WERI-Rb-1 (cell line): ENCODE measurements at places on chromosomes 5 and 9.

GRCh38 chr5:80125962-80126480, 90.9 kb downstream of the THBS4 start:
- no peak for DNase-seq

DNA sequence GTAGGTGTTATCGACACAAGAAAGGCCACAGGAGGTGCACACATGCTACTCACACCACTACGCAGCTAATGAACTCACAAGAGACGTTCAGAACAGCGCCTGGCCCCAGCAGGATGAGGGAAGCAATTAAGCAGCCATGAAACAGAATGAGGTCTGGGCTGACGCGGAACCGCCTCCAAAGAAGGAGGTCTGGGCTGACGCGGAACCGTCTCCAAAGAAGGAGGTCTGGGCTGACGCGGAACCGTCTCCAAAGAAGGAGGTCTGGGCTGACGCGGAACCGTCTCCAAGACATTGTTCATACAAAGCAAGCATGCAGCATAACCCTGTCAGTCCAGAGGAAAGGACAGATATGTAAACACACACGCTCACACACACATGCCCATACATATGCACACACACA, 63.2 kb upstream of the ZNF354A start:
- no peak for DNase-seq

DNA sequence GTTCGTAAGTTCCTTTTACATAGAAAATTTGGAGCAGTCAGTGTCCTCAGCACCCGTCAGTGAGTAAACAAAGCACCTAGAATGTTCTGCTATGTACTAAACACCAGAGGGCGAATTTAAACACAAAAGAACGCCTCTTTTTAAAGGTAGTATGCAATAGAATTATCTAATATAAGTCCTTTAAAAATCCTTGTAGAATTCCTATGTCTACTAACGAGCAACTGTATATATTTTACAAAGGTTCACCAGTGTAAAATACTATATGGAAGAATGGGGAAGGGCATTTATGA, 499 bp upstream of the TMEM232 start:
- DNase-seq: no peak

DNA sequence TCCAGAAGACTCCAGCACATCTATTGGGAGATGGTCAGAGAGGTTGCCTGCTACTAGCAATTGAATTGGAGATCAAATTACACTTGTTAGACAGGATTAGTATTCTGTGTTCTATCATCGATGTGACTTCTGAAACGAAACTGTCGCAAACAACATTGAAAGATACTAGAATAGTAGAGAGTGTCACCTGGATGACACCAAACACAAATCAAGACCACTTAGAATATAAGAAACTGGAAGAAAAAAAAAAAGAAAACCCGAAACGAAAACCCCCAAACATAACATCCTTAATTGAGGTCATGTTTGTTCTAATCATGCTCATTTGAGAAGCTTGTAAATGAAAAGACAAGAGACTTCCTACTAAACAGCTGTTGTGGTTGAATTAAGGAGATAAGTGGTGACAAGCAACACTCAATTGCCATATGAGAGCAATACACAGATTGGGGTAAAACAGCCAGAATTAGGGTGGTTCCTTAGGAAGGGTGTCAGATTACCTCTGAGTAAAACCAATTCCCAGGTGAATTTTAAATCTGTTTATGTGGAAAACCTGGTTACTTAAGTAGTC, 97.6 kb downstream of the BASP1 start:
- DNase-seq: peak; percentile 25

- DNase-seq: no peak
Observed at GRCh38 chr9:108844856-108845255, 10.9 kb downstream of the ACTL7B start.

GRCh38 chr5:179273441-179274145, 71.7 kb downstream of the ADAMTS2 start:
- DNase-seq: no peak

DNA sequence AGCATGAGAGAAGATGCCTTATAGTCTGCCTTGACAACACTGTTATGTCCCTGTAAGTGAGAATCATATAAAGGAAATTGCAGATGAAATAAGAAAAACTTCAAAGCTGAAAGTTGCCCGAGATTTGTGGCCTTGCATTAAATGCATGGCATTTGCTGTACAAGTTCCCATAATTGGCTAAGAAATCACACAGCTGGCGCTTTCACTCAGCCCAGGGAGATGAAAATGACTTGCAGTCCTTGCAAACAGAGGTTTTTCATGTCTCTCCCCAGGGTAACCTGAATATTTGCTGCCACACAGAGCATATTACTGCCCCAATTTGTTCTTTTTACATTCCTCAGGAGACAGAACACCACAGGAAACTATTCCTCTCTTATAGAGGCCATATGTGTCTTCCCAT, 174.8 kb downstream of the FAM114A2 start:
- no peak for DNase-seq

DNA sequence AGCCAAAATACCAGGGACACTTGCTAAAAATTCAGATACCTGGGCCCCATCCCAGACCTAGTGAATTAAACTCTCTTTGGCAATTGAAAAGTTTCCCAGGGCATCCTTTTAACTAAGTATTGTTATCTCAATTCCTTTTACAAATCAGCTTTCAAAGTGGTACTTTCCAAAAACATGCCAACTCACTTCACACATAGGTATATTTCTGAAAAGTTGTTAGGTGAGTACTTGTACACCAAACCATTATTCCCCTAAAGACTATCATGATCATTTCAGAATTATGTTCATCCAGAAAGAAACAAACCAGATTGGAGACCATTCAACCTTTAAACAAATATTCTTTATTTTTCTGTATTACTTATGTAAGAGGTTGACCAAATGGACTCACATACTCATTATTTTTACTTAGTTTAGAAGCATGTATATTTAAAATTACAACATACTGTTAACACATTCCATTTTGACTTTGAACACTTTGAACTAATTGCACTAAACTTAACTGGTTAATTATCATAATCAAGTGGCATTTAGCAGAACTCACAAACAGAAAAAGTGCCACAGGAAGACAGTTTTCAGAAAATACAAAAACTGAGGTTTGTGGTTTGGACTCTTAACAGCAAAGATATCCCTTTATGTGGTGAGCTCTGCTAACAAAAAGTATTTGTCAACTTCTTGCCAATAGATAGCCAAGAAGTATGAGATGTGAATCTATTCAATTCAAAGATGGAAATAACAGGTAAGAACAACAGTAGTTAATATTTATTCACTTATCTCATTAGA, 40.7 kb downstream of the KIAA0825 start:
- no peak for DNase-seq

DNA sequence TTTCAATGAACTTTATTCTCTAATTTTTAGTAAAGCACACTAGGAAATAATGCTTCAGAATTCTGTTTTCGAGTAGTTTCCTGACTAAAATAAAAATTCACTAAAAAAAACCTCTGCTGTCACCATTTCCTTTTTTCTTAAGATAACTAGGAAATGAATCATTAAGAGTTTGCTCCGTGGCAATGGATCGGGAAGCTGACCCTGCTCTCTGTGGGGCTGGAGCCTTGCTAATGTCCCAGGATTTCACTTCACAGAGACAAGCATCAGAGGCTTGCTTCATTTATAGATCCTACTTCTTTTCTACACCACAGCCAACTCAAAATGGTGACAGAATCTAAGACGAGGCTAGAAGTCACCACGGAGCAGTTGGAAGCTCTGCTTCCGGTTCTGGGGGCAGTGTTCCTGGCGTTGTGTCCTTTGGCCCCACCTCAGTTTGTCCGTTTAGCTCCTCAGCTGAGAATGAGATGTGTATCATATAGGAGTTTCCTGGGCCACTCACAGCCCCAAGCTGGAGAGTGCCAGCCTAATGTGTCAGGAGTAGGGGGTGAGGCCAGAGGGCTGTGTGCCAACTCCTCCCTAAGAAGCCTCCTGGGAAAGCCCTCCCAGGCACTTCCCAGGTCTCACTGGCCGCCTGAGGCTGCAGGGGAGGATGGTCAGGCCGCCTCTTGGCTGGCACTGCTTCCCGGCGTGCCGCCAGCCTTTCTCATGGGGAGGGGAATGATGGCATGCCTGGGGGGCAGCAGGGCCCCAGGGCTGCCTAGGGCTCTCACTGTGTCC, 19.6 kb downstream of the TENT4A start:
- DNase-seq: no peak

DNA sequence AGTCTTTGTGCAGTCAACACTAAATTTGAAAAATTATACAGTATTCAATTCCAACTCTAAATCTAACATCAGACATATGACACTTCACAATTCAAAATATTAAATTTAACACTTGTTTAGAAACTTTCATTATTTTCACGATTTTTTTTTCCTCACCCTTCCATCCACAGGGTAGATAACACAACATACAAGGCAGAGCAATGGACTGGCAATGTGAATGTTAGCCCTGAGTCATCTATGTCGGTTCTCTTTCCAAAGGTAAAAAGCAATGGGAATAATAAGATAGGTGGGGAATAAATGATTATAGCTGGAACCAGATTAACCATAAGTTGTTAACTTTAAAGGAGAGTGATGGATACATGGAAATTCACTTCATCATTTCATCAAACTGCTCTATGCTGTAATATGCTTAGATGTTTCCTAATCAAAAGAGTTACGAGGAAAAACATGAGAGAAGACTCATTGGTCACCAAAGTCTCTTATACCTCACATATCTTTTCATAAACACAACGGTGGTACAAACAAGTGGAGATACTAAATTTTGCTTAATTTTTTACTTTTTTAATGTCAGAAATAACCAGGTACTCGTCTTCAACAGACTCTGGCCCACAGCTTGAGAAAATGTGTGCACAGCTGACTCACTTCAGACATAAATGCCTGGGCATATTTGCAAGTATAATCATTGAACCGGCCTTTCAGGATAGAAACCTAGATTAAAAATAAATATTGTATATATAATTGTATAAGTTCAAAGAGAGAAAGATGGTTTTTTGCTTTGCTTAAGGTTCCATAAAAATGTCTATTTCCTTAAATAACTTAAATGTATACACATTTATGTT, 23.0 kb downstream of the RFX3 start:
- no peak for DNase-seq

DNA sequence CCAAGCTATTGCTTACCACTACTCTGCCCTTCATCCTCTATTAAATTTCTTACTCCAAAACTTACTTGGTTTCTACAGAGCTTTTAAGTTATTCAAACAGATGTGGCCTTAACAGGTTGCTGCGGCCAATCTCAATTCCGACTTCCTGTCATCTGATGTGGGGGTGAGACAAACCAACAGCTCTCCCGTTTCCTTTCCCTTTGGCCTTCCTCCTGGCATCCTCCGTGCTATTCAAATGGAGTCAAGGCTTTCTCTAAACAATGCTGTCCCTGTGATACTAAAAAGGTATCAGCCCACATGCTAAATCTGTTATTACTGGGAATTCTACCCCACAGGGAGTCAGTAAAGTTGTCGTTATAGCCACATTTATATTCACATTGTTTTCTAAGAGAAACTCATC, 11.8 kb downstream of the RBM18 start:
- no peak for DNase-seq

GRCh38 chr9:101119206-101119819, 90.8 kb downstream of the PLPPR1 start:
- DNase-seq: peak; percentile 93

- no peak for DNase-seq
Observed at GRCh38 chr9:89706086-89706485, 101.3 kb downstream of the GADD45G start.

GRCh38 chr5:59768152-59769040, 125.1 kb downstream of the PDE4D start:
- peak; percentile 83 for DNase-seq
